Frontal cortex (tissue), 4 donors: ENCODE measurements at places on chromosomes 4 and X.

- DNase-seq: no peak
These were observed 181.3 kb upstream of the KLF3 start for GRCh38 chr4:38482696-38483095.

- DNase-seq: no peak
These were observed 263.5 kb upstream of the DKK2 start for GRCh38 chr4:107299646-107300045.

DNA sequence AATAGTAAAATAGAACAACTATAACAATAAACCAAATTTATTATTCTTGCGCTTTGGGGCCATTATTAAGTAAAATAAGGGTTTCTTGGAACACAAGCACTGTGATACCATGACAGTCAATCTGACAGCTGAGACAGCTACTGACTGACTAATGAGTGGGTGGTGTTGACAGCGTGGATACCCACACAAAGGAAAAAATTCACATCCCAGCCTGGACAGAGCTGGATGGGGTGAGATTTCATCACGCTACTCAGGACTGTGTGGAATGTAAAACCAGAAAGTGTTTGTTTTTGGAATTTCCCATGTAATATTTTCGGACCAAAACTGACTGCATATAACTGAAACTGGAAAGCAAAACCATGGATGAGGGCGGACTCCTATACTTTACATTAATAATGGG, 48.8 kb downstream of the IGFBP7 start:
- DNase-seq: no peak

GRCh38 chrX:103376118-103376978, at the start of gene BEX3:
BEX3 (plus strand) TSS chrX:103376538; CDS start chrX:103377522, 984 bp downstream.
- peak; percentile 66 for DNase-seq

GRCh38 chr4:80362578-80363181, 27.1 kb downstream of the CFAP299 start:
- DNase-seq: no peak

- DNase-seq: no peak
These were observed 157.3 kb upstream of the RAPGEF2 start for GRCh38 chr4:158945529-158946108.

DNA sequence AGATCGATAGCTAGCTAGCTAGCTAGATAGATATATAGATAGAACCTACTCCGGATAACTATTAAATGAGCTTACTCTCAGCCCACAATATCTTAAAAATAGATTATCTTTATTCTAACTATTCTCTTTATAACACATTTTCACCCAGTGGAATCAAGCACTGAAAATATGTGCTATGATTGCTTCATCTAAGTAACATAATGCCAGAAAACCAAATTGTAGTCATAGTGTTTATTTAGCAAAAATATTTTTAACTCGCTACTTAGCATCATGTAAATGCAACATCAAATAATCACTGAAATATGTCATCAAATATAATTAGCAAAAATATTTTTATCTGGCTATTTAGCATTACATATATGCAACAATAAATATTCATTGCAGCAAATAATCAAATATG, 1.5 kb downstream of the TMEM156 start:
- DNase-seq: no peak

- no peak for DNase-seq
These were observed 30.1 kb upstream of the PRDX4 start for GRCh38 chrX:23637187-23637586.

DNA sequence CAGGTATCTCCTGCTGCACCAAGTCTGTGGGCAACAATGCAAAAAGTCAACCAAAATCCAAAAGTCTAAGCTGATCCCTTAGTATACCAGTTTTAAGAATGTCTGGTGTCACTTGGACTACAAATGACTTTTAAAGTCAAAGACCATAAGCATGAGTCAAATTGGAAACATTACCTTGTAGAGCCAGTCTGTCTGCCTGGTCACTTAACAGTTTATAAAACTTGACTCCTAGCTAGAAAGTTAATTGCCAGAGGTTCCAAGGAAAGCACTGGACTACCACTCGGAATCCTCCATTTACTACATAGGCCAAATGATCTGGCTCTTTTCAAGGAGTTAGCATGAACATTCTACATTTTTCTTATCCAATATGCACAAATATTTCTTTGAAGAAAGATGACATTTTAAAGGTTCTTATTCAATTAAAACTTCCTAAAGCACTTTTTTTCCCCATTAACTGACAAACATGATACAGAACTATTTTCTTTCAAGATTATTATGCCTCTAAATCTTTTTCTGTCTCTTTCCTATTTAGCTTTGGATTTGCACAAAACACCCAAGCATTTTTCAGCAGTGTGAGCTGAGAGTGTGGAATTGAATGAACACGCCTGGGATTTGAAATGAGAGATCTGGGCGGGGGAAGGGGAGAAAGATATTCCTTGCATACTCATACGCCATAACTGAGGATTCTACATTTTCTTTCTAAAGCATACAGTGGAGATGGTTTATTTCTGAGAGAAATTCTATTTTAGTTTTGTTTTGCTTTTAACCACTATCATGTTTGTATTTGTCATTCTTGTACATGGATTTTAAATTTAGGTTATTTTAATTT, 188.4 kb downstream of the SHROOM3 start:
- DNase-seq: no peak

DNA sequence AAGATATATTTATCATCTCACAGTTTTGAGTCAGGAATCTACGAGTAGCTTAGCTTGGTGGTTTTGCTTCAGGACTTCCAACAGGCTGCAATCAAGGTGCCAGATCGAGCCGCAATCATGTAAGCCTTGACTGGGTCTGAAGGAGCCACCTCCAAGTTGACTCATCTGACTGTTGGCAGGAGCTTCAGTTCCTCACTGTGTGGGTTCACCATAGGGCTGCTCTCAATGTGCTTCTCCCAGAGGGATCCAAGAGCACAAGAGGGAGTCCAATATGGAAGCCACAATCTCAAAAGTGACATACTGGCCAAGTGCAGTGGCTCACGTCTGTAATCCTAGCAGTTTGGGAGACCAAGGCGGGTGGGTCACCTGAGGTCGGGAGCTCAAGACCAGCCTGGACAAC, 26.5 kb downstream of the DCHS2 start:
- no peak for DNase-seq

DNA sequence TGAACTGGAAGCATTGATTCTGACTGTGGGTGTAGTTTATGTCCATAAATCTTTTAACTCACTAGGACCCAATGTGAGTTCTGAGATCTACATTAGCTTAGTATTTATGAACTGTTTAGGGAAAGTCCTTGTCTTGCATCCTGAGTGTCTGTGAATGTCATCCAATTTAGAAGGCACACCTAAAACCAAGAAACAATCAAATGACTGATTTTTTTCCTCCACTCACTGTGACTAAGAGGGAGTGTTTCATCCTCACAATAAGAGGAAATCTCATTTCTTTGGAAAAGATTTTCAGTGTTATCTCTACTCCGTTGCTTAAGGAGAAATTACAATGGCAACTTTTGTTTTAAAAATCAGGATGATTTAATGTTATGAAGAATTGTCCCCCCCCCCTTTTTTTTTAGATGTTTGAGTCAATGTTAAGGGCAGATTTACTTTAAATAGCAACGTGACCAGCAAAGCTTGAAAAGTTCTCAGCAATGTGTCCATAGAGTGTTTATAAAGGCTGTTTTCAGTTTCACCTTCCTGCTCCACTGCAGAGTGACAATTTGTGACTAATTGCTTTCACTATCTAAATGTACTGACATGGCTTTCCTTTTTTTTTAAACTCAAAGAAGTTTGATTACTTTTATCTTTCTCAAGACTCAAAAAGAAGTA, 173.0 kb downstream of the SPCS3 start:
- DNase-seq: no peak

- no peak for DNase-seq
These were observed 78.9 kb upstream of the FMR1 start for GRCh38 chrX:147832707-147833348.

- no peak for DNase-seq
These were observed 70.3 kb downstream of the PPEF2 start for GRCh38 chr4:75831856-75832405.

DNA sequence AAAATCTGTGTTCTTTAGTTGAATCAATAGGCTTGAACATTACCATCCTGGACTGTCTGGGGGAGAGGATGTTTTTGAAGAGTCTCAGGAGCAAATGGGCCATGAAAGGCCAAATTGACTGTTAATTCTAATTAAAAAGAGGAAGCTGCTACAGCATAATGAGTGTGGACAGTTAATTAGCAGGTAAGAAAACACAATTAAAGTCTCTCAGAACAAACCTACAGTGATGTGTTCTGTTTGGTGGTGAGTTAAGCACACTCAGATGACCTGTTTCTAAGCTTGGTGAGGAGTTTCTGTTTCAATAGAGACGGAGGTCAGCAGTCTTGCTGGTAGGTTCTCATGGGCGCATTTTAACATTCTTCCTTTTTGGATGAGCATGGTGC, 68.1 kb downstream of the DRD5 start:
- no peak for DNase-seq

GRCh38 chrX:153435845-153436244, 10.0 kb downstream of the TREX2 start:
- DNase-seq: no peak

GRCh38 chrX:8841911-8842310, 40.7 kb upstream of the FAM9A start:
- DNase-seq: no peak

DNA sequence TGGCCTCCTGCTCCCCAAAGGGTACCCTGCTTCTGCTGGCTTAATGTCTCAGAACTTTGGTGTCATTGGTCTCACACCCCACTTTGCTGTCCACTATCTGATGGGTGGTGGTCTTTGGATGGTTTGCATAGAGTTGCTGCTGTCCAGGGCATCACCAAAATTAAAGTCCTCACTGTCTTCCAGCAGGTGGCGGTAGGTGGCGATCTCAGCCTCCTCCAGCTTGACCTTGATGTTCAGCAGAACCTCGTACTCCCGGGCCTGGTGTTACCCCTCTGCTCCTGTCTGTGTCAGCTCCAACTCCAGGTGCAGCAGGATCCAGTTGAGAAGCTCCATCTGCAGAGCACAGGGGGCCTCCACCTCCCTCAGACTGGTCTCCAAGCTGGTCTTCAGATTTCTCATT, 1169.5 kb upstream of the PABPC4L start:
- no peak for DNase-seq

DNA sequence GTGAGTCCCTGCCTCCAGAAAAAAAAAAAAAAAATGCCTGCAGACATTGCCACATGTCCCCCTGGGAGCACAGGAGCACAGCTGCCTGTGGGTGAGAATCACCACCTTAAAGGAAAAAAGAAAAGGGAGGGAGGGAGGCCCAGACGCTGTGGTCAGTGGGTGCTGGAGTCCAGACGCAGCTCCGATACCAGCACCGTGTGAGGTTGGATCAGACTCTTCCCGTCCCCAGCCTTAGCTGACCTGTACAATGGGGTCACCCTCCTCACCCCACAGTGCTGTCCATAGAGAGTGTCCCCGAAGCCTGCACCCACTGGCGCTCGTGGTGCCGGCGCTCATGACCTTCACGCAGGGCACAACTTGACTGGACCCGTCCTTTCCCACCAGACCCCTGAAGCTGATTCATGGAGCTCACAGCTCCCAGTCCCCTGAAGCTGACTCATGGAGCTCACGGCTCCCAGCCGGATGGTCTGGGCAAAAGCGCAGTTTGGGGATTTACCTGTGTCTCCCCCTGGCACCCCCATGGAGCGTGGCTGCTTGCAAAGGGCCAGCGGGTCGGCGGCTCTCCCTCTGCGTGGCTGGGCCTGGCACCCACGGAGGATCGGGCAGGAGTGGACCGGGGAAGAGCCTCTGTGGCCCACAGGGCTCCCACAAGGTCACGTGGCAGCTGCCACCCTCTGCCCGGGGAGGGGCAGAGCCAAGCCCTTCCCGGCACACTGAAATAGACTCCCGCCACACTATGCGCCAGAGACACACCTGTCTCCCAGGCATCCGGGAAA, 31.4 kb downstream of the ABLIM2 start:
- DNase-seq: no peak

- DNase-seq: no peak
These were observed 85.0 kb upstream of the WDR1 start for GRCh38 chr4:10201381-10202223.

- no peak for DNase-seq
These were observed 99.1 kb downstream of the TRAPPC11 start for GRCh38 chr4:183758061-183758757.

DNA sequence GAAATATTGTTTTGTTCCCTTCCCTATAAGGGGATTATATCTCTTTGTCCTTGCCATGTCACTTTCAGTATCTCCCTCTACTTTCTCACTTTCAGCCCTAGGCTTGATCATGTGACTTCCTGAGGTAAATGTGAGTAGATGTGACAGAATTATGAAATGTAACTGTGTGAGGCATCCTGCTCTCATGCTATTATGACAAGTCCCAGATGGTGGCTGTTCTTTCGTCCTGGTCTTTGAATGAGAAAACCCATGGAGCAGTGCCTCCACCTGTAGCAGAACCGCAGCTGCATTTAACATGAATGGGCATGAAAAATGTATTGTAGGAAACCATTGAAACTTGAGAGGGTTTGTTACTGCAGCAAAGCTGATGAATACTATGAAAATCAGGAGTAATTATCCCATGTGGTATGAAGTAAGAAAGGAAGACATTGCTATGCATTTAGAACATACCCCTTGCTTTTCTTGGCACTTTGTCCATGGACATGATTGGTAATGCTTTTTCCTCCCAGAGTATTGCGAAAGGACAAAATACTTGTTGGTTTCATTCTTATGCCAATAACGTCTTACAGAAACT, 202.2 kb upstream of the GPRIN3 start:
- DNase-seq: no peak

GRCh38 chr4:14336656-14337055, 665.6 kb upstream of the CPEB2 start:
- DNase-seq: no peak

DNA sequence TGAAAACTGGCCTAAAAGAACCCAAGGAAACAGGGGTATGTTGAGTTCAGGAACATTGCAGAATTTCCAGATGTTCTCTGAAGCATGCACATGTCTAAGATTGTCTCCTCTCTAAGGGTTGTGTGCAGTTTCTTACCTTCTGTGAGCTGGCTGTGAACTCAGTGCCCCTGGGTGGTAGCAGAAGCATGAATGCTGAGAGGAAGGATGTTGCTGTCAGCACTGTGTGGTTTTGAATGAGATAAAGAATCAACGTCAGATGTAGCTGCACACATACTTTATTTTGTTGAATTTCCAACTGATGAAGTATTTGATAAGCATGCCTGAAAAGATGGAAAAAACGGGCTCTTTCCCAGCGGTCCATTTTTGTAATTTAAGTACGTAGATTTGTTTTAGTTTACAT, 23.8 kb upstream of the CD38 start:
- DNase-seq: no peak
